ENCODE measurements at places on chromosomes 7 and 10.

GRCh38 chr7:126370038-126370668 lies 882.6 kb downstream of the GRM8 start:
- DNase-seq, result no peak

DNA sequence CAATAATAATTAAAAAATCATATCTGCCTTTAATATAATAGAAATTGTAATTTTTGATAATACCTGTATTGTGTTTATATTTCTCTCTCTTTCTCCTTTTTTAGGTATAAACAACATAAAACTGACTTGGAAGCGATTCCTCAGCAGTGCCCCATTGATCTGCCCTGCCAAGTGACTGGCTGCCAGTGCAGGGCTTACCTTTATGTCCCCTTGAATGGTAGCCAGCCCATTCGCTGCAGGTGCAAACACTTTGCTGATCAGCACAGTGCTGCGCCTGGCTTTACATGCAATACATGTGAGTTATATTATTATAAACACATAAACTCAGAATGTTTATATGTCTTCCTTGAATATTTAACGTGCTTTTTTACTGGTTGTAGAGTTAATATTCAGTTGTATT lies 9.2 kb downstream of the FAM221A start:
- no peak for DNase-seq

DNA sequence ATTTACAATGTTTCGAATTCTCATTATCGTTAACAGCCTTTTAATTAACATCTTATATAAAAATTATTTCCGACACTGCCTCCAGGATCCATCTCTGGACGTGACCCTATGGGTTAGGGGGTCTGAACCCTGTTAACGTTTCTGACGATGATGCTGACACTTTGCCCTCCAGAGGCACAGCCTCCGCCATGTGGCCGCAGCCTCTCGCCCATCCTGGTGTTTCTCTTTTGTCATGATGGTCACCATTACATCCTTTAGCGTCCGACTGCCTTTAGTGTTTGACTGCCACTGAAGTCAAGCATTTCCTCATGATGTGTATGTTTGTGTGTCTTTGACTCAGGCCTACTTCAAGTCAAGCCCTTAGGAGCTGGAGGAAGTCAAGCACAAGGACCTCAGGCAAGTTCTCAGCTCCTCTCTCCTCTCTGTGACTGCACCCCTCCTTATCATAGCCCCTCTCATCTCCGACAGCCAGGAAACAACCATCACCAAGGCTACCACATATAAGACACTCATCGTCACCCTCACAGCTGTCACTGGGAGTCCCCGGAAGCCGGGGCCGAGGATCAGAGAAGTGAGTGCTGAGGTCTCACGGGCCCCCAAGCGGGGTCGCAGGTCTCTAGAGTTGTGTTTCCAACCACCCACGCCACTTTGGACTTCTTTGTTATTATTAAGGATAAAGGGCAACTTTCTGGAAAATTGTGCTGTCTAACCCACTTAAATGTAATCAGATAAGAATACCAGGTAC lies 96.1 kb upstream of the PPP2R2D start:
- DNase-seq, result no peak

DNA sequence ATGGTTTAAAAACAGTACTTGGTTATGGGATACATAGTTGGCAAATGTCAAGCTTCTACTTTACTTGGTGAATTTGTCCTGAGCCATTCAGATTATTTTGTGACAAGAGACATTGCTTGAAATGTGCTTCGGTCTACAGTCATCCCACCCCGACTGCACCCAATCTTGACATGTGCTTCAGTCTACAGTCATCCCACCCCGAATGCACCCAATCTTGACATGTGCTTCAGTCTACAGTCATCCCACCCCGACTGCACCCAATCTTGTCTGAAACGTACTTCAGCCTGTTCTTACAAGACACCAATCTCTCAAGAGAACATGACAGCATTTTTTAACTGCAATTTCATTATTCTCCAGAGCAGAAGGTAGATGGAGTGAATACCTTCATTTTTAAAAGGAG lies 47.8 kb downstream of the PRKCQ start:
- DNase-seq, result no peak

- peak; percentile 49 for DNase-seq
Observed at GRCh38 chr10:77504196-77504872, 133.3 kb downstream of the KCNMA1 start.

DNA sequence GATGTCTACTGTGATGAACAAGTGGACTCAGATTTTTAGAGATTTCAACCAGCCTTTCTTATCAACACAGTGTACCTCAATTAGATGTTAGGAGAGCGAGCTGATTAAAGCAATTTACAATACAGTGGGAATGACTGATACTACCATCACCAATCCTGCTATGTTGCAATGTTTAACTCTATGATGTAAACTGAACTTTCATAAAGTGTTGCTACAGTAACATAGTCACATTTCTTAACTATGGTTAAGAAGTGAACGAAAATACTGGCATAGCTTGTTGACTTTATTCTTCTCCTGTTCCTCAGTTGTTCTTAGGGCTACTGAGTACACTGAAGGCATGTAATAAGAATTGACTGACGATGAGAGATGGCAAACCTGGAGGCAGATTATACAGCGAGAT lies 139.8 kb downstream of the MYOF start:
- no peak for DNase-seq

DNA sequence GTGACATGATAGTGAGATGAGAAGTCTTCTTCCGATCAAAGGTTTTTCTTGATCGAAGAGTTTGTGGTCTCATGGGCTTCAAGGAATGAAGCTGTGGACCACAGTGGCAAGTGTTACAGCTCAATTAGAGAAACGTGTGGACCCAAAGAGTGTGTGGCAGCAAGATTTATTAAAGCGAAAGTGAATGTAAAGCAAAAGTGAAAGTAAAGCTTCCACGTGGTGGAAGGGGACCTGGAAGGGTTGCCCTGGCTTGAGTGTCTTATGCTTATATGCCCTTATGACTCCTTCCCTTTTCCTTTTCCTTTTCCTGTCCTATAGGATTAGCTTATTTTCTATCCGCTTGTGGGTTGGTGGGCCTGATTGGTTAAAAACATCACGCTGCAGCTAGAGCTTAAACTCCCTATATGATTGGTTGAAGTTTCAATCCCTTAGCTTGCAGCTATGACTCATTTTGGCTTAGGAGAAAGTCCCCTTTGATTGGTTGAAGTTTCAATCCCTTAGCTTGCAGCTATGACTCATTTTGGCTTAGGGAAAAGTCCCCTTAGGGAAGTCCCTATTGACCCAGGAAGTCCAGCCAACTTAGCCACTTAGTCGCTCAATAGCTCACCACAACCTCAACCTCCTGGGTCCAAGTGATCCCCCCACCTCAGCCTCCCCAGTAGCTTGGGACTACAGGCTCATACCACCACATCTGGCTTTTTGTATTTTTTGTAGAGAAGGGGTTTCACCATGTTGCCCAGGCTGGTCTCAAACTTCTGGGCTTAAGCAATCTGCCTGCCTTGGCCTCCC lies 34.7 kb downstream of the MRPS24 start:
- no peak for DNase-seq

- DNase-seq, result no peak
Observed at GRCh38 chr7:3270362-3270761, 30.7 kb upstream of the SDK1 start.

- DNase-seq, result no peak
Observed at GRCh38 chr7:112129655-112130323, 76.4 kb downstream of the DOCK4 start.

- DNase-seq, result no peak
Observed at GRCh38 chr7:22586786-22587140, 86.8 kb upstream of the STEAP1B start.

DNA sequence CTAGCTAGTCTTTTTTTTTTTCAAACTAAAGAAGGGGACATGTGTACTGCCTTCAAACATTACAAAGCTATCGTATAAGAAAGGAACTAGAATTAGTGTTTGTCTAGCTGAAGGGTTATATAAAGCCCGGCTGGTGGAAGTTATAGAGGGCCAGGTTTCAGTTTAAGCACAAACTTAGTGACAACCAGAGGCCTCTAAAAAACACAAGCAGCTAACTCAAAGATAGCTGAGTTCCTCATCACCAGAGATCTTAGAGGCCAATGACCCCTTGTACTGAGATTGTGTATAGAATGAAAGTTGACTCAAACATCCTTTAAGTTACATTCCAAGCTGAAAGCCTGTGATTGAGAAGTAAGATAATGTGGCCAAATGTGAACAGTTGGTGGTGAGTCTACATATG lies 28.1 kb upstream of the SGMS1 start:
- DNase-seq, result no peak

DNA sequence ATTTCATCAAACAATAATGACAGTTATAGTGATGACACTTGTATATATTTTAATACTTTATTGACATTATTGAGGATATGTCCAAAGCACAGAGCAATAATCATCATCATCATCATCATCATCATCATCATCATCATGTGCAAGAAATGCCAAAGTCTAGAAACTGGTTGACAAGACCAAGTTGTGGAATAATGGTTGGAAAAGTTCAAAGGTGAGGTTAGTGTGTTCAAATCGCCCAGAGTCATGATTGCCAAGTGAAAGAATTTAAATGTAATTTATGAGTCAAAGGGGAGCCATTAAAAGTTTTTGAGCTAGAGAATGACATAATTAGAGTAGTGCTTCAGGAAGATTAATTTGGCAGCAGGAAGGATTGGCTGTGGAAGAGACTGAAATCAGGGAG lies 852.4 kb downstream of the SORCS1 start:
- DNase-seq, result no peak

DNA sequence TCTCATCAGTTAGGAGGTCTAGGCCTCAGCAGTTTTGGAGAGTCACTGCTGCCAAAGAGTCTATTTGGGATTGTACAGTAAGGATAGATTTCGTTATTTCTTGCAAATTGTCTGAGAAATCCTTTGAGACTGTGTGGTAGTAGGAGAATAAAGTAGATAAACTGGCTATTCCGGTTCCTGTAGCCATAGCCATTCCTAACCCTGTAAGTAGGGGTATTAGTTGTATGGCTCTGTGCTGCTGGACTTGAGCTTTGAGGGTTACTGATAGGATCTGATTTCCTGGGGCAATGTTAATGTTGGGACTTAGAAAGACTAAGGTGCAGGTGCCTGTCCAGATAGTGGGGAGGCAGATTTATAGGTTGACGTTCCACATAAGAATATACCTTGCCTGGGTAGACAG lies 36.1 kb upstream of the ZNF138 start:
- no peak for DNase-seq

DNA sequence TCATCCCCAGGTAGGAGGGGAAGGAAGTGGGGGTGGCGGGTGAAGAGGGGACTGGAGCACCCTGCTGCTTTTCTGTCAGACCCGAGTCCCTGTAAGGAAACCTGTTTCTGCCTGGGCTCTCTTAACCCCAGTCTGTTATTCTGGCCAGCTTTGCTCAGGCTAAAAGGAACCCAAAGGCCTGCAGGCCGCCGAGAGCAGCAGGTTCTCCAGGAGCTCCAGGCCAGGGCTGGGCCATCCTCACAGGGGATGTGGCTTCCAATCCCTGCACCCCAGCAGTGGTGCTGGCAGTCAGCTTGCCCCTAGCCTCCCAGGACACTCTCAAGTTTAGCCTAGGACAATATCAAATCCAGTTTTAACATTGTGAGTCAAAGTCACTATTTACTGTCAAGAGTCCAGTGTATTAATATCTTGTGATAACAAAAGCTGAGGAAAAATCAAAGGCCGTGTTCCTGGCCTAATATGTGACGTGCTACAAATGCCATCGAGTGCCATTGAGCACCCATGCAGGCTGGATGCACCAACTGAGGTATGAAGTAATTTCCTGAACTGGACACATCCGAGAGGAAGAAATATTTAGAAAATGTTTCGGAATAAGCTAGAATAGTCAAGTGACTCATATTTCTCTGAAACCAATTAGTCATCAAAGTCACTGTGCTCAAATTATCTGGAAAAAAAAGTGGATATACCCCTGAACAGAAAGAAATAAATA lies 7.0 kb downstream of the PKD1L1 start:
- peak; percentile 43 for DNase-seq

GRCh38 chr10:97887399-97887798 lies 37.8 kb downstream of the GOLGA7B start:
- DNase-seq, result no peak

- DNase-seq, result no peak
Observed at GRCh38 chr7:16447876-16448275, 17.7 kb downstream of the SOSTDC1 start.

DNA sequence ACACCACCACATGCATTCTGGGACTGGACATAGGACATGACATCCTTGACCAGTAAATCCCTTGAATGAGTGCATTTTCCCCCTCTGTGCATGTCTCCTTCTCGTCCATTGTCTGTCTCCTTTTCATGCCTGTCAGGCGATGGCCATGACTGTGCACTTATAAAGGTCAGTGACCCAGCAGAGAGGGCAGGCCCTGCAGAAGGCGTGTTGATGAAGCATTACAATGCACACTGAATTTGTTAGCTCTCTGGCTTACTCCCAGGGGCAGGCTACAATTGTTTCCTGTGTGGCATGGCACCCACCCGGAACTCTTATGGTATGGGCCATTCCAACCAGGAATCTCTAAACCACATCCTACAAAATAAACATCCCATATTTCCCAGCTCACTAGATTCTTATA lies 71.1 kb downstream of the SAMD9 start:
- DNase-seq, result no peak

DNA sequence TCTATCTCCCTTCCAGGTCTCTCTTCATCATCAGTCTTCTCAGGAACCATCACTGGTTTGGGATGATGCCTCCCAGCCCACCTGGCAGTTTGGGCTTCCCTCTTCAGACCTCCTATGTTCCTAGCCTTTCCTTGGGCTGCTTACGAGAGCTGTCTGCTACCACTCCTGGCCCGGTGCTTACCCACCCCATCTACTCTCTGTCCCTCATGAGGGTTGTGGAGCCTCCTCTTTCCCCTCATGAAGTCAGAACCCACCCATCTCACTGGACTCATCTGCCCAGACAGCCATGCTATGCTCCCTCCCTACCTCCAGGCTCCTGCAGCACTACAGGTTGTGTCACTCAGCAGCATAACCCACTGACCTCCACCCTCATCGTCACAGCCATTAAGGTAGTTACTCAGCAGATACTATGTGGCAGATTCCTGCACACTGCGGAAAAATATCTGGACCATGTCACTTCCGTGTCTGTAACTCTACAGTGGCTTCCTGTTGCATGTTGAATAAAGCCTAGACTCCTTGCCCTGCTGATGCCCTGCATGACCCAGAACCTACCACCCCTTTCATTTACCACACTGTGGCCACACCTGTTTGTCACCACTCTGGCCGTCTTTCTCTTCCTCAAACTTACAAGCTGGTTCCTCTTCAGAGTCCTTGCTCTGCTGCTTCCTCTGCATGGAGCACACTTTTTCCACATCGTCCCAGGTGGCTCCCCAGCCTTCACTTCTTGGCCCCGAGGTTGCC lies 2.0 kb downstream of the DBNL start:
- no peak for DNase-seq

- no peak for DNase-seq
Observed at GRCh38 chr7:157008206-157009169, 2.0 kb downstream of the MNX1 start.

- no peak for DNase-seq
Observed at GRCh38 chr7:323410-323809, 33.4 kb downstream of the FOXL3 start.

GRCh38 chr10:72114706-72115450 lies 26.5 kb upstream of the SPOCK2 start:
- no peak for DNase-seq
